Astrocyte (in vitro differentiated cells and primary cell): ENCODE measurements at places on chromosomes 1 and 21. TPM values are rescaled to one million over a fixed set of nuclear protein-coding genes. Genes with fewer than 3 reads are reported as not detected.
A peak's percentile ranks its signal among the peaks of the same experiment; 100 is the strongest.

The MIGA1 gene
- 17.7 and 18.7 TPM in 2 replicates for total RNA-seq

The INKA2 gene
- total RNA-seq, result 7.3 and 12.6 TPM in 2 replicates

The BGLAP gene
- total RNA-seq, result 0.66 TPM in 1 of 2 replicates, not detected in the other

The MDM4 gene
- 38.5 and 41.1 TPM in 2 replicates for total RNA-seq

GRCh38 chr1:19907456-19907855, 16.0 kb downstream of the PLA2G2E start:
- H3K27me3 ChIP-seq, result no peaks in the 10 kb centered on the region
- no peak overlapping the region for H3K4me3 ChIP-seq
- H3K36me3 ChIP-seq, result peaks cover 41% of the 10 kb centered on the region
- H3K4me1 ChIP-seq, result peaks cover 3% of the 10 kb centered on the region
- DNase-seq, result no peak

GRCh38 chr21:46063227-46063626, 34.7 kb upstream of the COL6A2 start:
- H3K4me3 ChIP-seq, result no peak overlapping the region
- no peaks in the 10 kb centered on the region for H3K36me3 ChIP-seq
- H3K4me1 ChIP-seq, result peaks cover 45% of the 10 kb centered on the region
- H3K27ac ChIP-seq, result no peak overlapping the region

DNA sequence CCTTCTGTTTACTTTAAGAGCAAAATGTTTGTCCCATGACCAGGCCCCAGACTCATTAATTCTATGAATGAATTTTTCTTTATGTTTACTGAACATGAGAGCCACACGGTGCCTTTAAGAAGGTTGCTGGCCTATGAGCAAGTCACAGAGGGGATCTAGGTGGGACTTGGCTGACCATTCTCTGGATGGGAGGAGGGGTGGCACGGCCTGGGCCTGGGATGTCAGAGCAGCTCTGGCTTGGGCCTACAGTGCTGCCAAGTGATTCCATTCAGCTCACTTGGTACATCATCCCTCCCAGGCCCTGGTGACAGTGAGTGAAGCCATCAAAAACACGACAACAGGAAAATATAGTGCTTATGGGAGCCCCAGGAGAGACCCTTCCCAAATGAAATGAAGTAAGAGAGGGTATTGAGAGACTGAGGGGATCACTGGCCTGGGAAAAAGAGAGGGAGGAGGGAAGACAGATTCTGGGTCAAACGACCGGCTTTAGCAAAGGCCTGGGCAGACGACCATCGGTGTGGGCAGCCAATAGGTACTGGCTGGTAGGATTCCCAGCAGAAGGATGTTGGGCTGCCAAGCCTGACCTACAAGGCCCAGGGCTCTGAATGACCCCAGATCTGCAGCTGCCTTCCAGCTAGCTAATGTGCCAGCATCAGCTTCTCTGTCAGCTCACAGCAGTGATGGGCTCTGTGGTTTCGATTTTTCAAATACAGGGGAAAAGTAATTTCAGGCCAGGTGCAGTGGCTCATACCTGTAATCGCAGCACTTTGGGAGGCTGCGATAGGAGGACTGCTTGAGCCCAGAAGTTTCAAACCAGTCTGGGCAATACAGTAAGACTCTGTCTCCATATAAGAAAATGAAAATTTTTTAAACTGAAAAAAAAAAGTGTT, 3.3 kb downstream of the TMEM53 start:
- no peak for DNase-seq
- no peak overlapping the region for H3K4me3 ChIP-seq
- H3K27ac ChIP-seq, result no peak overlapping the region
- no peaks in the 10 kb centered on the region for H3K27me3 ChIP-seq

GRCh38 chr1:44566281-44567046, 107.8 kb downstream of the TMEM53 start:
- no peak for DNase-seq
- no peaks in the 10 kb centered on the region for H3K36me3 ChIP-seq
- no peak overlapping the region for H3K27ac ChIP-seq
- H3K4me3 ChIP-seq, result no peak overlapping the region
- no peaks in the 10 kb centered on the region for H3K4me1 ChIP-seq
- H3K27me3 ChIP-seq, result peaks cover 30% of the 10 kb centered on the region

DNA sequence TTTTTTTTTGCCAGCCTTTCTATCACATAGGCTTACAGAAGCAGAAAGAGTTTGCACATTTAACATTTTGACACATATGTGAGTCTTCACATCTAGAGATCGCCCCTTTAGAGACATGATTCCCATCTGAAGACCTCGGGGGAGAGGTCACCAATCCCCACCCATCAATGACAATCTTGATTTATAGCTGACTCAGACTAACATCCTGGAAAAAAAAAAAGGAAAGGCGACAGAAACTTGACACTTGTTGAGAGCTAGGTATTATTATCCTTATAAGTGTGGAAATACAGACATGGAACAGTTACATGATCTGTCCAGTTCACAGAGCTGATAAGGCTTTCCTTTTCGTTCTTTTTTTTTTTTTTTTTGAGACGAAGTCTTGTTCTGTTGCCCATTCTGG, 28.0 kb upstream of the NID1 start:
- peaks cover 2% of the 10 kb centered on the region for H3K27me3 ChIP-seq
- H3K27ac ChIP-seq, result no peak overlapping the region
- DNase-seq, result no peak
- no peaks in the 10 kb centered on the region for H3K36me3 ChIP-seq

DNA sequence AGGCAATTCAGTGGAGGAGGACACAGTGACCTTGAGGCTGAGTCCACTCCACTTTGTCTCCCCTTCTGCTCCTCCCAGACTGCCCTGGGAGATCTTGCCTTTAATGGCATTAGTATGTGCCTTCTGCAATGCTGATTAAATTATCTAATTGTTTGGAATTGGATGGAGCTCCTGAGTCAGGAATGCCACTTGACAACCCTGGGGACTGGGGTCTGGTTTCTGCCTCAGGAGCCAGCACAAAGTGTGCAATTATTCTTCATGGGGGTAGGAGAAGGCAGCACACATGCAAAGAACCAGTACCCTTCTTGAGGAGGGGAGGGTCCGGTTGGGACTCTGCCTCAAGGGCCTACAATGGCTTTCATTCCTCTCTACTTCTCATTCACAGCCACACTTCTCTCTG, 11.9 kb upstream of the PLXNA2 start:
- H3K27me3 ChIP-seq, result peaks cover 3% of the 10 kb centered on the region
- no peaks in the 10 kb centered on the region for H3K36me3 ChIP-seq
- no peak overlapping the region for H3K27ac ChIP-seq
- peaks cover 12% of the 10 kb centered on the region for H3K4me1 ChIP-seq
- H3K4me3 ChIP-seq, result no peak overlapping the region

DNA sequence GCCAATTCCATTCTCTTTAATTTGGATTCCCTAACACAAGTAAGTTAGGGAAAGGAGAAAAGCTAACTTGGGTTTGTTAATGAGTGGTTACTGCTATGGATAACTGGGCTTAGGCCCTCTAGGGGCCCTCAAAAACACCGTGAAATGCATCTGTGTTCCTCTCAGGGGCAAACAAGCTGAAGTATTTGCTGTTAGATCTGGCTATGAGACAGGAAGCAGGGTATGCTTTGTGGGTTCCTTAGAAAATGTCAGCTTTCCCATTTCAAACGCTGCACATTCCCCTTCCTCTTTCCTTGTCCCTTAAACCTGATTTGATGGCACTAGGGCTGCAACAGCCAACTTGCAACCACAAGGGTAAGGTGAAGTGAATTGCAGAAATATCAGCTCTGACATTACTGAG, 5.7 kb upstream of the CAP1 start:
- no peaks in the 10 kb centered on the region for H3K36me3 ChIP-seq
- no peak overlapping the region for H3K27ac ChIP-seq
- no peak overlapping the region for H3K4me3 ChIP-seq
- no peaks in the 10 kb centered on the region for H3K27me3 ChIP-seq
- DNase-seq, result no peak

- DNase-seq, result no peak
- H3K4me3 ChIP-seq, result no peak overlapping the region
- H3K27me3 ChIP-seq, result peaks cover 23% of the 10 kb centered on the region
- peaks cover 8% of the 10 kb centered on the region for H3K4me1 ChIP-seq
- H3K27ac ChIP-seq, result no peak overlapping the region
Measured at GRCh38 chr1:205939690-205940330, 3.4 kb downstream of the SLC26A9 start.

DNA sequence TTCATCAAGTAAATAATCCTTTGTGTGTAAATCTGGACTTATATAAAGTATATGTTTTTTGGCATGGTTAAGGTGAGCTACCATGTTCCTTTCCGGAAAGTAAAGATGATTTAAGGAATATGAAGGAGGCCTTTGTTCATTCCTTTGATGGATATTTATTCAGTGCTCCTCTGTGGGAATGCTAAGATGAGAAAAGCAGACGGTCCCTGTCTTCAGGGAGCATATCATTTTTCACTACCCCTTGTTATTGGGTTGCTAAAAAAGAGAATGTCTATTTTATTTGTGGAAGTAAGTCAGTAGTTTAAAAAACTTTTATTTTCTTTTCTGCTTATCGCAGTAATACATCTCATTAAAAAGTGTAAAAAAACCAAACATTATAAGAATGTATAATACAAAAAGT, 35.1 kb upstream of the CNN3 start:
- no peak overlapping the region for H3K27ac ChIP-seq
- H3K4me3 ChIP-seq, result no peak overlapping the region
- H3K27me3 ChIP-seq, result no peaks in the 10 kb centered on the region
- H3K36me3 ChIP-seq, result no peaks in the 10 kb centered on the region
- no peak for DNase-seq
- H3K4me1 ChIP-seq, result peaks cover 3% of the 10 kb centered on the region

DNA sequence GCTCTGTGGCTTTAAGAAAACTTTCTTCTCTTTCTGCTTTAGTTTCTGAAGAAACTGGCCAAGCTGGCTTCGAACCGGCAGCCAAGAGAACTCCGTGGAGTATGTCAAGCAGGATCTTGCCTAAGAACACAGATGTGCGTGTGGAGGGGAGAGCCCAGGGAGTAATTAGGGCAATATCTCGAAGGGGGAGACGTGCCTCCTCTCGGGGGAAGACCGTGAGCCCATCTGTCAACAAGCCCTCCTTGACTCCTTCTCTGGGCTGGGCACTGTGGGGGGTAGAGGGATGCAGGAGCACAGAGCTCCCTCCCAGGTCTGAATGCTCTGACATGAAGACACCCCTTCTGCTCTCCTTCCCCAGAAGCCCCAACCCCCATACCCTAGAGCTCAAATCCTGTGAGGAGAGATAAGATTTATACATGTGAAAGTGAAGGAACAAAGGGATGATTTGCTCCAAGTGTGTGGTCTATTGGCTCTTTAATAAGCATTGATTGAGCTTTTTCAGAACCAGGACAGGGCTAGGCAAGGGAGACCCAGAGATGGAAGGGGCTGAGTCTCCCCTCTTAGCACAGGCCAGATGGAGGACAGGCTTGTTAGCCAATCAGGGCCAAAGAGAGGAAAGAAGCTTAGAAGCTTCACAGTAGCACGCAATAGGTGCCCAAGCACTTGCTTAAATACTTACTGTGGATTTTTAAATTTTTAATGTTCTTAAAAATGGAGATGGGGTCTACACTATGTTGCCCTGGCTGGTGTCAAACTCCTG, 37.5 kb downstream of the EDN2 start:
- H3K4me1 ChIP-seq, result peaks cover 4% of the 10 kb centered on the region
- no peaks in the 10 kb centered on the region for H3K36me3 ChIP-seq
- H3K4me3 ChIP-seq, result no peak overlapping the region
- H3K27ac ChIP-seq, result no peak overlapping the region
- H3K27me3 ChIP-seq, result peaks cover 2% of the 10 kb centered on the region
- DNase-seq, result no peak

GRCh38 chr1:167635941-167636340, 5.9 kb downstream of the RCSD1 start:
- no peaks in the 10 kb centered on the region for H3K36me3 ChIP-seq
- DNase-seq, result no peak
- H3K4me1 ChIP-seq, result no peaks in the 10 kb centered on the region
- no peak overlapping the region for H3K4me3 ChIP-seq
- no peak overlapping the region for H3K27ac ChIP-seq
- H3K27me3 ChIP-seq, result peaks cover 18% of the 10 kb centered on the region

DNA sequence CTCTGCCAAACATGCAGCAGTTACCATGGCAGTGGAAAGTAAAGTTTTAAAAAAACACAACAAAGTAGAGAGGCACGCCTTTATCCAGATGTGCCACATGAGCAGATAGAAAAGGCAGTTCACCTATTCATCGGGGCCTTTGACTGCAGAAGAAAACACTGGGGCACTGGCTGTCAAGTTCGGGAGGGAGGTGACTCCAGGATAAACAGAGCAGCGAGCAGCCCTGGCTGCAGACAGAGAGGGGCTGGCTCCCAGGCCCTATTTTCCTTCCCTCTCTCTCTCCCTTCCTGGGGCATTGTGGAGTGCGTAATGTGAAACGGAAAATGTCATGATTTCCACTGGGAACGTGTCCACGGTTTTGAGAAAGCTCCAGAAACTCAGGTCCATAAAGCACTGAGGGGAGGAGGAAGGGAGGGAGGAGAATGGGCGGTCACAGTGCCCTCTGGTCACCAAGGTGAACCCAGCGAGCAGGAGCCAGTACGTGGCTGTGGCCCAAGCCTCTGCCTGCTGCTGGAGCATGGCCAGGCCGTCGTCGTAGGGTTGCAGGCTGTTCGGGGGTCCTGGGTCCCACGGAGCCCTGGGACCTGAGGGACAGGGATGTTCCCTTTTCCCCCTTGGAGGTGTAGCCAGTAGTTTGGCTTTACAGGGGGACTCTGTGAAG, 114.7 kb upstream of the IRF2BP2 start:
- H3K27ac ChIP-seq, result peak overlapping the region; percentile 99
- no peaks in the 10 kb centered on the region for H3K36me3 ChIP-seq
- H3K27me3 ChIP-seq, result no peaks in the 10 kb centered on the region
- peaks cover 76% of the 10 kb centered on the region for H3K4me1 ChIP-seq
- peak overlapping the region; percentile 6 for H3K4me3 ChIP-seq

DNA sequence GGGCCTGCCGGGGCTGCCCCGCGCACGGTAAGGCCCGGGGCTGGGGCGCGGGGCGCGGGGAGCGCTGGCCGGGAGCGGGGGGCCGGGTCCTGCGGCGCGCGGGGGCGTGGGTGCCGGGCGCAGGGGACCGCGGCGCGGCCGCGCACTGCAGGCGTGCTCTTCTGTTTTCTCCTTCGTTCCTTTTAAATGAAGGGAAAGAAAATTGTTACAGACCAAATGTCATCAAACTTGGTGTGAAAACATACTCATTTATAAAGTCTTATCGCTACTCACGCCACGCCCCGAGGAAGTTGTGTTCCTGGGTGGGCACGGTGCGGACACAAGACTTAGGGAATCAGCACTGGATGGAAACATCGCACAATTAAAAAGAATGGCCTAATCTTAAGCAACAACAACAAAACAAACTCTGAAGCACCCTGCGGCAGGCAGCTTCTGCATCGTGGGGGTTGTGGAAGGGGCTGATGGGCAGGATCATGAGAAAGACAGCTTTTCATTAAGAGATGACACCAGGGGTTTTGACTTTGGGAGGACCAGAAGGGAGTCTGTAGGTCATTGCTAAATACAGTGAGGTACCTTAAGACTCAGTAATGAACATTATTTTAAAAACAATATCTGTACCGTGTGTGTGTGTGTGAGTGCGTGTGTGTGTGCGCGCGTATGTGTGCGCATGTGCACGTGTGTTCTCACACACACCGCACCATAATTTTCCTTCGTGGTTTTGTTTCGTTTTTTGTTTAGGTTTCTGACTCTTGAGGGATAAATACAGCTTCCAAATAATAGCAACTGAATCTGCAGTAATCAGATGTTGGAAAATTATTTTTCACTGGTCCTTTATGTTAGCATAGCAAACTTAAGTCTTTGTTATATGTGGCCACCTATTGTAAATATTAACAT, 548 bp downstream of the B3GALT5 start:
- DNase-seq, result peak; percentile 25
- H3K27ac ChIP-seq, result no peak overlapping the region
- H3K4me1 ChIP-seq, result peaks cover 27% of the 10 kb centered on the region
- H3K36me3 ChIP-seq, result no peaks in the 10 kb centered on the region

- no peaks in the 10 kb centered on the region for H3K36me3 ChIP-seq
- no peak for DNase-seq
- H3K27me3 ChIP-seq, result peaks cover 33% of the 10 kb centered on the region
- H3K4me3 ChIP-seq, result no peak overlapping the region
- H3K27ac ChIP-seq, result no peak overlapping the region
- no peaks in the 10 kb centered on the region for H3K4me1 ChIP-seq
Measured at GRCh38 chr21:36664662-36664990, 34.3 kb upstream of the SIM2 start.
